Left ventricle myocardium superior (tissue), 1 donor: ENCODE measurements at places on chromosomes 12 and 14. TPM values are rescaled to one million over a fixed set of nuclear protein-coding genes. Genes with fewer than 3 reads are reported as not detected.

Gene CFAP54
- 0.10 TPM for total RNA-seq

Gene B4GALNT1
- 5.1 TPM for total RNA-seq

Gene TAS2R42
- not detected for total RNA-seq

Gene MANSC1
- total RNA-seq, result 8.4 TPM

Gene ITPR2
- total RNA-seq, result 10.5 TPM

Gene HOXC4
- total RNA-seq, result not detected

Gene NGB
- not detected for total RNA-seq

Gene RAD51AP1
- 1.2 TPM for total RNA-seq

Gene KIF26A
- 6.0 TPM for total RNA-seq

Gene TAS2R31
- 0.67 TPM for total RNA-seq

Gene LRRC10
- total RNA-seq, result 50.8 TPM

DNA sequence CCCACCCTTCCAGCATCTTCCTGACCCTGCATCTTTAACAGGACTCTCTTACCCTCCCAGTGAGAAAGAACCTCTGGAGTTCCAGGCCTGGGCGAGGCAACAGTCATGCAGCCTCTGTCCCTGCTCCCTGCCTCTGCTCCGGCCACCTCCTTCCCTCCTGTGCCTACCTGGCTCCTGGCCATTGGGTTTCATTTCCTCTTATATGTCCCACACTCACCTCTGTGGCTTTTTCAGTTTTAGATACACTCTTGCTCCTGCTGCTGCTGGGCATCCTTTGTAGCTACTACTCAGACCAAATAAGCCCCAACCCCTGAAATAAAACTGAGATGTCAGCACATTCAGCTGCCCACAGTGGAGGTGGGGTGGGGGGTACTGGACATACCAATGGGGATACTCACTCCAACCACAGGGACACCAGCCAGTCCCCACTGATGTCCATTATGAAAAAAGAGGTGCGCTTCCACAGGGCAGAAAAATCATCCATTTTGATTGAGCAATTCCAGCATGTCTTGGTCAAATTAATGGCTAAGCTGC is 99.1 kb upstream of the NRXN3 start:
- DNase-seq, result no peak

GRCh38 chr12:90010089-90010488 is 301.5 kb upstream of the ATP2B1 start:
- no peak for DNase-seq

DNA sequence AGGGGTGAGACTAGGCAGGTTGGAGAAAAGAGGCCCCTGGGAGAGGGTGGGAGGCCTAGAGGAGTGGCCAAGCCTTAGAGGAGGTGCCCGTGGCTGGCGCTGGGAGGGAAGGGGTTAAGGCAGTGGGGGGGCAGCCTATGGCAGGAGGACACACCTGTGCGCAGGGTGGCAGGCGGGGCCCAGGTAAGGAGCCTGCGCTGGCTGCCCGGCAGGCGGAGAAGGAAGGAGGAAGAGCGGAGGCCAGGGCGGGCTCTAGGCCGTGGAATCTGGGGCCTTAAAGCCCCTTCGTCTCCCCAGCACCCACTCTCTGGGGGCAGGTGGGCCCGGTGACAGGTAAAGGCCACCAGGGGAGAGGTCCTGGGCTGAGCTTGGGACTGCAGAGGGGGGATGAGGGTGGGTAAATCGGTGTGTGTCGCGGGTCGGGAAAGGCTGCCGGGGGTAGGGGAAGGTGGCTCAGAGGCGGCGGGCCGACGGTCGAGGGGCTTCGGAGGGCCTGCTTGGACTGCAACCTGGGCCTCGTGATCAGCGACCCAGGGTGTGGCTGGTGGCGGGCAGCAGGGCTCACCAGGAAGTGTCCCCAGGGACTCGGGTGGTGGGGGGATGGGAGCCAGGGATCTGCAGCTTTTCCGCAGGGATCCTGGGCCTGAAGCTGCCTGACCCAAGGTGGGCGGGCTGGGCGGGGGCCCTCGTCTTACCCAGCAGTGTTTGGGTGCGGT is 7.3 kb downstream of the PHB2 start:
- no peak for DNase-seq

- no peak for DNase-seq
Measured at GRCh38 chr14:29227631-29228030, 461.0 kb downstream of the FOXG1 start.

DNA sequence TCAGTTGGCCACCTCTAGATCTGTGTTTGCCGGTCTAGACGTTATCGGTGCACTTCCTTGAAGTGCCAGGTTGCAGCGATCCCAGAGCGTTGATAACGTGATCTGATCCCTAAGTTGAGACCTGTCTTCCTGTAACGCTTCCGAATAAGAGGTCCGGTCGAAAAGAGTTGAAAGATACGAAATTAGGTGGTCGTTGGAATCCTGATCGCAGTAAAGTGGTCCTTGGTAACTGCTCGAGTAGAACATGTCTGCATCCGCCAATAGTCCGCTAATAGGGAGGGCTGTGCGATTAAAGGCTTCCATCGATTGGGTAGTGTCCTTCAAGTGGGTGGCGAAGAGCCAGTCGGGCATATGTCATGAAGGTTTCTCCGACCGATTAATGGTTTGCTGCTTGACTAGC is 2.7 kb downstream of the SRSF5 start:
- no peak for DNase-seq

GRCh38 chr12:11947213-11947612 is 123.5 kb upstream of the BCL2L14 start:
- DNase-seq, result no peak

DNA sequence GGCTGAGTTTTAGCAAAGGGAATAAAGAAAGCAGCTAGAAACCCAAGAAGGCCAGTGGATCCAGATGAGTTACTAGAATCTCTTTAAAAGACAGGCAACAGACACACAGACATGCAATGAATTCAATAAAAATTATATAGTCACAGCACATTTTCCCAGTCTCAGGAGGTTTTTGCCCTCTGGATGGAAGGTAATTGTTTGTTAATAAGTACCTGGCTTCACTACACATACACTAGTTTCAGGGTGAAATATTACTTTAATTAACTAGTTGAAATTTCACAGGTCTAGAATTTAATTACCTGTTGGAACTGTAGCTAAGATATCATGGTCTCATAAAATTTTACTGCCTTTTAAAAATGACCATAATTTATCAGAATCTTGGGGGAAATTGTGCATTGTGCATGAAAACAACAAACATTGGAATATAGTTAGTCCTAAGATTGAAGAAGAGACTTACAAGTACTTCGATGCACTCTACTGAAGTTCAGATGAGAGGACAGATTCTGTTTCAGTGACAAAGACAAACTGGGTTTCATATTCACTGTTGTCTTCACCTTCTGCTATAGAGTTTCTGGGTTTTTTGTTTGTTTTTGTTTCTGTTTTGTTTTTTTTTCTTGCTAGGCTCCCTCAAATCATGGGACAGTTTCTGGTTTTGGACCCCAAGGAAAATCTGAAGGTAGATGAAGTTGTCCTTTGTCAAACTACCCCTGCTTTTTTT is 277.0 kb upstream of the GARIN6 start:
- no peak for DNase-seq

DNA sequence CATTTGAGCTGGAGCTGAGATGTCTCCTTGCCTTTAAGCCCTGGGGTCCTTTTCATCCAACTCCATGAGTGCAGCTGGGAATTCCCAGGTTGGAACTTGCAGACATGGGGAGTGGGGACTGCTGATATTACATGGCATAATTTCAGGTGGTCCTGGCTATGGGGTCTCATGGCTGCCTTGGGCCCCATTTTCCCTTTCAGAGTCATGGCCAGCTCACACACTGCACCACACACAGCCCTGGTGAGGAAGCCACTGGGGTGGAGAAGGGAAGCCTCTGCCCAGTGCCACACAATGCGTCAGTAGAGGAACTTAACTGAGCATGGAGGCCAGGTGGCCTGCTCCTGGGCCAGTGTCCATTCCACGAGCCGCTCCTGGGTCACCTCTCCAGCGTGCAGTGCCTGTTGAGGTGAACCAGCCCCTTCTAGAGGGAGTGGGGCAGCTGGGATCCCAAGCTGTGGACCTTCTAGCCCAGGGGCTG is 17.3 kb upstream of the KRT86 start:
- no peak for DNase-seq

DNA sequence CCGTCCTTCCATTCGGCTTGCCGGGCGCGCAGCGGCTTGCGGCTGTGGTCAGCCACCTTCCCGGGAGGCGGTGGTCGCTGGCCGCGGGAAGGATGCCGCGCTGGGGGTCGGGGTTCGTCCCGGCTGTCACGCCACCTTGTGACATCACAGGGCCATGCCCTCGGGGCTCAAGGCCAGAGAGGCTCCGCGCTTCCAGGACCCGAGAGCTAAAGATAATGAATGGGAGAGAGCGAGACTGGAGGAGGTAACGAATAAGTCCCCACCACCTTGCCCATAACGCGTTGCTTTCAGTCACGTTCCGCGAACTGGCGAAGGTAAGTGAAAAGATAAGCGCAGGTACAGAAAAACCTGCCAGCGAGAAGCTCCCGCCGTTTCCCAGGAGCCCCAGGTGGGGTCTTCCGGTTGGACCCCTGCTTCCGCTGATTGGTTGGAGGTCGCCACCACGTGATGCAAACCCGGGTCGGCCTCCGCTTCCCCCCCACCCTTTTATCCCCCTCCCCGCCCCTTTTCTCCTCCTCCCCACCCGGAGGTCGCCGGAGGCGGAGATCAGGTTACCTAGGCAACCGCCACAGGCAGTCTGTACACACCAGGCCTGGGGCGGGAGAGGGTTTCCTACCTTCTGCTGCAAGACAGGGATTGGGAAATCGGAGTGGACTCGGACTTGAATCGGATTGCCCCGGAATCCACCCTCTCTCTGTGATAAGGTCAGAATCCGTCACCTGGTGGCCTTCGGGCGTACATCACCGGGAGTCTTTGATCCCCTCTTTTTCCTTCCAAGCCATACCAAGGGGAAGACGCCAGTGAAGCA is at the start of gene LRRC9:
TSS of gene LRRC9 (plus strand) at position 575 of the 808 bp plus-strand sequence.
- DNase-seq, result peak; percentile 30

DNA sequence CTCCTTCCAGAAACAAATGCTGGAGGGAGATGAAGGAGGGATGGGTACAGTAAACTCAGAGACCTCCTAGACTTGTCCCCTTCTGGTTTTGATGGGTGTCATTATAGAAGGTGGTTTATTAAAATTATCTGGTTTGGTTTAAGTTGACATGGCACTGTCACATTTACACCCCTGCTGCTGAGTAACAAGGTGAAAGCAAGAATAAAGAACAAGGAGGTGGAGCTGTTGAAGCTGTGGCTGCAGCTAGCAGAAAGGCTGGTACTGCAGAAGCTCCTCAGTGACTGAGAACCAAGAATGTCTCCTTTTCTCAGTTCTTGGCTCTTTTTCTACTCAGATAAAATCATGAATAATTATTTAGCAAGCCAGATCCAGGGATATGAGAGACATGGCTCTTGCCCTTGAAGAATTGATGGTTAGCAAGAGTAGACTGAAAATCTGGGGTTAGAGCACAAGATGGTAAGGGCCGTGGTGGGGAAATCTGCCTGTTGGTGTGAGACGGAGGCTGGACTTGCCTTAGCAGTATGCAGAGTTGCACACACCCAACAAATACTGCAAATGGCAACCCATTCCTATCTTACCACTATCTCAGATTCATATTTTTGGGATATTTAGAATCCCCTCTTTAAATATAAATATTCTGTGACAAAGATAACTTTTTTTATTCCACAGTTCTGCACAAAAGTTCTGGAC is at the start of gene GZMH:
TSS of gene GZMH (minus strand) at position 31 of the 690 bp plus-strand sequence. CDS start 72 bp downstream, outside the sequence.
- no peak for DNase-seq

GRCh38 chr12:10716704-10717315 is 6.3 kb downstream of the YBX3 start:
- DNase-seq, result peak; percentile 77

GRCh38 chr12:118986050-118986449 is 4.7 kb downstream of the SRRM4 start:
- no peak for DNase-seq

DNA sequence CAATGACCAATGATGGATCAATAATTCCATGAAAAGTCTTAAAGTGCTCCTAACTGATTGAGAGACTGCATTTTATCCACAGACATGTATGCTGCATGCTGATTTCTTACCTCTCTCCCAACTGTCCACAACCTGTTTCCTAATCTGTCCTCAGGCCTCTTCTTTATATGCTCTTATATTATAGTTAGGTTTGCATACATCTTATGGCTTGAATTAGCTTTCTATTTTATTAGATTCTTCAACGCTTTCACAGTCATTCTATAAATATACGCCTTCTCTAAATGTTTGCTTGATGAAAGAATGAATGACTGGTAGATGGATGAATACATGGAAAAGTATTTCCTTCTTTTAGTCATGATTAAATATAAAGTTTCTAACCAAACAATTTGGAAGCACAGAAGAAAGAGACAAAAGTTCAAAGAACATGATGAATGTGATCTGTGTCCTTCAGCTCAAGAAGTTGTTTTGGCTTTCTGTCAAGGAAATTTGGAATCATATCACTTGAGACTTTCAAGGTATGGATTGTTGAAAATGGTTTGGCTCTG is 91.8 kb upstream of the NPAS3 start:
- no peak for DNase-seq

DNA sequence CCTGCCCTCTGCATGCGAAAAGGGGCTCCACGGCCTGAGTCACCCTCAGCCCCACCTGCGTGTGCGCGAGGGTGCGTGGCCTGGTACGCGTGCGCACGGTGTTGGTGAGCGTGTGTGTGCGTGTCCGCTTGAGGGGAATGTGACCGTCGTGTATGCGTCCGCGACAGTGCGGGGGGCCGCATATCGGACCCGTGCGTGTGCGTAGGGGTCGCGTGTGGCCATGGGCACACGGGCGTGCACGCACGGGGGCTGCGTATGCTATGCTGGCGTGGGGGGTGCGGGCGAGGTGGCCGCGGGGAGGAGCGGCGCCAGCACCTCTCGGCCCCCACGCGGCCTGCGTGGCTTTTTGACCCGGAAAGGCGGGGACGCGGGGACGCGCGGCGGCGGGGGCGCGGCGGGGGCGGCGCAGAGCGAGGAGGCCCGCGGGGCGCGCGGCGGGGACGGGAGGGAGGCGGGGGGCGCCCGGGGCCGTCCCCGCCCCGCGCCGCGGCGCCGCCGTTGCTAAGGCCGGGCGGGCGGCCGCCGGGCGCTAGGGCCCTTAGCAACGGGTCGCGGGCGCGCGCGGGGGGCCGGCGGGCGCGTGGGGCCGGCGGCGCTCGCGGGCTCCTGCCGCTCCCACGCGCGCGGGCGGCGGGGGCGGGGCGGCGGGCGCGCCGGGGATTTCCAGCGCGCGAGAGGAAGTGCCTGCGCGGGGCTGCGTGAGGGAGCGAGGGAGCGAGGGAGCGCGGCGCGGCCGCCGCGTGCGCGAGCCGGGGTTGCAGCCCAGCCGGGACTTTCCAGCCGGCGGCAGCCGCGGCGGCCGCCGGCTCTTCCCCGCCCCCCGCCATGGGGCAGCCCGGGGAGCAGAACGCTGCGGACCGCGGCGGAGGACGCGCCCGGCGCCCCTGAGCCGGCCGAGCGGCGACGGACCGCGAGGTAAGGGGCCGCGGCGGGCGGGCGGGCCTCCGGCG is at the start of gene TRAF3:
TSS of gene TRAF3 (plus strand) at position 689 of the 950 bp plus-strand sequence. CDS start 92,753 bp downstream, outside the sequence.
- DNase-seq, result peak; percentile 85

- DNase-seq, result no peak
Measured at GRCh38 chr14:87260460-87260859, 732.5 kb downstream of the GALC start.

GRCh38 chr12:31017535-31017934 is 56.1 kb upstream of the DDX11 start:
- no peak for DNase-seq

GRCh38 chr12:42643881-42644579 is 54.5 kb upstream of the PRICKLE1 start:
- DNase-seq, result no peak
